NCI-H2081 (cell line): ENCODE measurements at places on chromosomes 2 and 18.

GRCh38 chr2:230790981-230791380, 73.8 kb upstream of the ITM2C start:
- DNase-seq, result no peak

- DNase-seq, result peak; percentile 57
Observed at GRCh38 chr2:190069936-190070696, 7.6 kb upstream of the MSTN start.

DNA sequence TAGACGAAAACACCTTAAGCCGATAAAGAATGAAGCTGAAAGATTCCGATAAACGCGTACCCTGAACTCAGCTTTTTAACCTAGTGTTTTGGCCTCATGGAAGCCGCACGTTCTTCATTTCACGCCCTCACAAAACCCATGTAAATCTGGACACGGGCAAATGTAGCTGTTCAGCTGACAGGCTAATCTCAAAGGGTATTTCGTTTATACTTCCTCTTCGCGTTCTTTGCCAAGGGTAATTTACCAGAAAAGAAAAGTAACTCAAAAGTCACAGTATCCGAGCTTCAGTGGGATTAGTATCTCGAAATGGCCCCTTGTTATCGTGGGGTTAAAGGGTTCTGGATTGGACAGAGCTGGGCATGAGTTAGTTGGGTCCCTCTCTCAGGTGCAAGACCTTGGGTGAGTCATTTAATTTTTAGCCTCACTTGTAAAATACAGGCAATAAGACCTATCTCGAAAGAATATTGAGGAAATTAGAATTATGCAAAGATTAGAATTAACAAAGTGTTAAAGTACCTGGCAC, 22.0 kb upstream of the STPG4 start:
- DNase-seq, result no peak

DNA sequence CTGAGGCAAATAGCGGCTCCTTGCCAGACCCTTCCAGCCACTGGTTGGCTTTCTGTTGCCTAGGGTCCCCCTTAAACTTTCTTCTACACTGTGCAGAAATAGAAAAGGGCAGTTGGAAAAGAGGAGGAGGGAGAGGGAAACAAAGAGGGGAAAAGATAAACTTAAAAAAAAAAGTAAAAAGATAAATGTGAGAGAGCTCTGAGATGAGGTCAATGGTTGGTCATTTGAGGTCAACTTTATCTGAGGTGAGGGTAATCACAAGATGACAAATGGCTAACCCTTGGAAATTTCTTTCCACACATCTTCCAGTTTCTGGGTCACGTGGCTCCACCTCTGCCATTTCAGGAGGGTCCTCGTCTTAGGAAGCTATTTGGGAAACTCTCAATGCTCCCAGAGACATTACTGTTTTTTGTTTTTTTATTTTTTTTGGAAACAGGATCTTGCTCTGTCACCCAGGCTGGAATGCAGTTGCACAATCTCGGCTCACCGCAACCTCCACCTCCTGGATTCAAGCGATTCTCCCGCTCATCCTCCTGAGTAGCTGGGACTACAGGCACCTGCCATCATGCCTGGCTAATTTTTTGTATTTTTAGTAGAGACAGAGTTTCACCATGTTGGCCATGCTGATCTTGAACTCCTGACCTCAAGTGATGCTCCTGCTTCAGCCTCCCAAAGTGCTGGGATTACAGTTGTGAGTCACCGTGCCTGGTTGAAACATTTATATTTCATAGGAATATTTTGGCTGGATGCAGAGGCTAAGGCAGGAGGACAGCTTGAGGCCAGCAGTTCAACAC, 199.9 kb downstream of the TGIF1 start:
- DNase-seq, result no peak

DNA sequence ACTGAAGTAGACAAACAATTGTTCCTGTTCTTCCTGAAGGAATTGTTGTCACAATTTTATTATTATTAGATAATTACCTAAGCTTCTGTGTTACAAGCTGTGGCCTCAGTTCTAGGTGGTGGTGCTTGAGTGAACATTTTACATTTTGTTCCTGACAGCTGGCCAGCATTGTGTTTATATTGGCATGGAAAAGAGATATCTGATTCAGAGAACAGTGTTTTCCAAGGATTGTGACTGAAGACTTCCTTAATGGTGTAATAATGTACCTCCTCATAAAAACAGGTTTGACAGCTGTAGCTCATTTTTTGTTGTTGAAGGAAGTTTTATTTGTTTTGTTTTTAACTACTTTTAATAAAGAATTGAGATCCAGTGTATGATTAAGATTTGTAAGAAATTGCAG, 95.2 kb downstream of the EPB41L5 start:
- peak; percentile 17 for DNase-seq

- DNase-seq, result no peak
Observed at GRCh38 chr2:197369228-197369932, 58.8 kb upstream of the ANKRD44 start.

DNA sequence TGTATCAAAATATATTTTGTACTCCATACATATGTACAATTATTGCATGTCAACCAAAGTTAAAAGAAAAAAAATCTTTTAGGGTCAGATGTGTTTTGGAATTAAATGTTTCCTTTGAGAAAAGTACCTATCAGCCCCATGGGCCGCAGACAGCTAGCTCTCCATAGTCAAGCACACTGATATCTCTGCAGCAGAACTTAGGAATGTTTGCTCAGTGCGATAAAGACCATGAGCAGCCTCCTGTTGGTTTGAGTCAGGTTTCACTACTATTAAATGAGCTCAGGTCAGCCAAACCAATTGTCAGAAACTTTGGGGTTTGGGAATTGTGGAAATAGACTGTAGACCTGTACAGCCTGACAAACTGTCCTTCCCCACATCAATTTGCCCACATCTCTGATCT, 33.7 kb downstream of the LCT start:
- no peak for DNase-seq

GRCh38 chr2:178949584-178949983, 100.4 kb downstream of the CCDC141 start:
- DNase-seq, result no peak

- no peak for DNase-seq
Observed at GRCh38 chr2:43126817-43127207, 99.6 kb downstream of the ZFP36L2 start.

GRCh38 chr2:54838585-54839035, 115.1 kb downstream of the EML6 start:
- DNase-seq, result peak; percentile 80

DNA sequence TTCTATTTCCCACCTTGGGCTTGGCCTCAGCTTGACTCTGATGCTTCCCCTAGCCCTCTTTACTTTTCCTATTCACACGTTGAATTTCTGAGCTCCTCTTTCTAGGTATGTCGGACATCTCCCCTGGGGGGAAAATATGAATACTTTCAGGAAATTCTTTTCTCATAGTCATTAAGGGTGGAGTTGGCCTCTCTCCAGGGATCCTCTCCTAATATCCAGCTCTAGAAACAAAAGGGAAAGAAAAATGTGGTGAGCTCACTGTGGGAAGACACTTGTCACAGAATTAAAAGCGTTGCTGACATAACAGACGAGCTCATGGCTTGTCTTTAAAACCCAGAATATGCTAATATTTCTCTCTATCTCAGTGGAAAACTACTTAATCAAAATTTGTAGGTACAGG, 132.7 kb upstream of the MEX3C start:
- DNase-seq, result no peak

- peak; percentile 7 for DNase-seq
Observed at GRCh38 chr2:190792956-190793888, 87.4 kb upstream of the GLS start.

- DNase-seq, result no peak
Observed at GRCh38 chr2:174870787-174871186, 106.5 kb upstream of the CHRNA1 start.

GRCh38 chr2:121513597-121514333, 16.9 kb upstream of the RNU4ATAC start:
- no peak for DNase-seq

GRCh38 chr2:106232638-106233349, 38.7 kb upstream of the UXS1 start:
- DNase-seq, result no peak

- no peak for DNase-seq
Observed at GRCh38 chr18:28541276-28541930, 364.5 kb upstream of the CDH2 start.

- DNase-seq, result no peak
Observed at GRCh38 chr2:24474053-24474452, 17.0 kb upstream of the NCOA1 start.

DNA sequence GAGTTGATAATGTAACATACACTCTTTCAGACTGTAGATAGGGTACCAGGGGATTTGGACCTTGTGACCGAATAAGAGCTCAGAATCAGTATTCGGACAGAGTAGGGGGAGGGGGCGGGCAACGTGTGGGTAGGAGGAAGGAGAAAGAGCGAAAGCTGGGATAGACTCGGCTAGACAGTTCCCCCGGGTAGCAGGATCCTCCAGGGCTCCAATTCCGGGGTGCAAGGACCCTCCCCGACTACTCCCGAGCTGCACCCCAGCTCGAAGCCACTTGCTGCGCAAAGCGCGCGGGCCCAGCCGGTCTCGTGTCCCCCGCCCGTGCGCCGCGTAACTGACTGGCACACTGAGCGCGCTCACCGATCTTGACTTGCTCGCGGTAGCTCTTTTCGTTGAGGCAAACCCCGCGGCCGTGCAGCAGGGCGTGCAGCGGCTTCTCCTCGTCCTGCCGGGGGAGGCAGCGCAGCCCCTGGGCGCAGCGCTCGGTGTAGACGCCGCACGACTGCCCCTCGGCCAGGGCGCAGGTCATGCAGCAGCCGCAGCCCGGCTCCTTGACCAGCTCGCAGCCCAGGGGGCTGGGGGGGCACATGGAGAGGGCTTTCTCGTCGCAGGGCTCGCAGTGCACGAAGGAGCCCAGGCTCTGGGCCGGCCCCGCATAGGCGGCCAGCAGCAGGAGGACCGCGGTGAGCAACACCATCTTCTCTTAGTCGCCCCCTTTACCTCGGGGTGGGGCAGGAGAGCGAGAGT, 1.1 kb downstream of the IGFBP5 start:
- DNase-seq, result peak; percentile 66

- no peak for DNase-seq
Observed at GRCh38 chr2:223697892-223698645, 95.9 kb upstream of the SCG2 start.

GRCh38 chr2:161946489-161947107, 127.4 kb downstream of the DPP4 start:
- DNase-seq, result peak; percentile 11

DNA sequence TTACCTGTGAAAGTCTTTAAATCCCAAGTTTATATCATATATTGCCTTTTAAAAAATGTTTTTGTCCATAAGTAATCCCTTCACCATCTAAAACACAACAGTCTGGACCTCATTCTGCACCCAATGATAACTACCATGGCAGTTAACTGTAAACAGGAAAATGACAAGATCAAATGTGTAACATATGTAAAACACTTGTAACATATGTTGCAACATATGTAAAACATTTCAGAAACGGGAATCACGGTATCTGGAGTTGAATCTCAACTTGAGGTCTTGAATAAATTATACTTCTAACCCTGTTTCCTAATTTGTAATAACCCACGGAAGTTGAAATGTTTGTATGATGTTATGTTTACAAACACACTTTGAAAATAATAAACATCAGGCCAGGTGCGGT, 6.2 kb downstream of the LRPPRC start:
- no peak for DNase-seq

DNA sequence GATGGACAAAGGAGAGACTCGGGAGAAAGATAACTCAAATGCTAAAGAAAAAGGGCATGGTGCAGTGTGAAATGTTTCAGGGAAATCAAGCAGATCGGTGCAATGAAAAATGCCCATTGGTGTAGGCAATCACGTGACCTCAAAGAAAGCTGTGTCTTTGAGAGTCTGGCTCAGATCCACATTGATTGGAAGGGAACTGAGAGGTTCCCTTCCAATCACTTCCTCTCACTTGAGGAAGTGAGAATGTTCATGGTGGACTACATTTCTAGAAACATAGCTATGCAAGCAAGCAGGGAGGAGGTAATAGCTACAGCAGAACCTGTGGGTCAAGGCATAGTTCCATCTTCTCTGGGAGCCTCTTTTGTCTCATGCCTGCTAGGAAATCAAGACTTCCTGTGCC, 187.4 kb downstream of the LPIN1 start:
- no peak for DNase-seq

DNA sequence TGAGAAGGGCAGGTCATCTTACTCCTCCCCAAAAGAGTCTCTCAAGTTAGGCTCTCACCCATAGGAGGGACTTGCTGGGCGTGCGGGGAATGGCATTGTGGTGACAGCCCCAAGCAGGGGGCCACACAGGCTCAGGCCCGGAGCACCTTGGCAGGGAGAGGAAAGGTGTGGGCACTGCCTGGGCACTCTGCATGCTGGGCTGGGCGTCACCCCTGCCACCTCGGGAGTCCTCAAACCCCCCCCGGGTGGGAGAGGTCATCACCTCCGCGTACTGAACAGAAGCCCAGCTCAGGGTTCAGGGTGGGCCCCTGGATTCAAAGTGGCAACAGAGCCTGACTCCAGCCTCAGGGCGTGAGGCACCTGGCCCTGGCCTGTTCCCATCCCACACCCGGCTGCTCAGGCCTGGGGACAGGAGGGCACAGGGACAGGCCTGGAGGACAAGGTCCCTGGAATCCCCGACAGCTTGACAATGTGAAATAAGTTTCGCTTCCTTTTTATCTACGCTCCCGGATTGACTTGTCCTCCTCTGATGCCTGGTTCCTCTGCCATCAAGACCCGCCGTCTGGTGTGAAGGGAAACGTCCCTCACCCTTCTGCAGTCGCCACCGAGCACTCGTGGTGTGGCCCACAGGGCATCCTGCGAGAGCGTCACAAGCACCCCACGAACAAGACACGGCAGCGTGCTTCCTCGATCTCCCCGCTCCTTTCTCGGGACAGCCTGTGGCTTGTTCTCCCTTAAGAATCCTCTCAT, 97.8 kb downstream of the HDAC4 start:
- DNase-seq, result no peak

GRCh38 chr2:222711315-222711940, 40.0 kb downstream of the MOGAT1 start:
- DNase-seq, result no peak

- DNase-seq, result no peak
Observed at GRCh38 chr18:8858888-8859511, 153.6 kb downstream of the MTCL1 start.

GRCh38 chr2:176561706-176562105, 292.5 kb downstream of the MTX2 start:
- DNase-seq, result no peak

DNA sequence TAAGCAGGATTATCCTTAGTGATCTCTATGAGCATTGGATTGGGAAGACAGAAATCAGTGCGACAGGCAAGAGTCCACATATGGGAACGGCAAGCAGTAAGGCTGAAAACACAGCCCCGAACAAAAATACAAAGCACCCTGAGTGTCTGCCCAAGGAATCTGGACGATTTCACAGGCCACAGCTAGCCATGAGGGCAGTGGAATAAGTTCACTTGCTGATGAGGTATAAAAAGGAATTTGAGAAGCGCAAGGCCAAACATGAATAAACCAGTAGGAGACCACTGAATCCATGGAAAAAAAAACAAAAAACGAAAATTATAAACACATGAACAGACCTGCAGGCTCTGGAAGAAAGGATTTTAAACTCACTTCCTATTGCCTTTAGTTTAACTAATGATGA, 24.3 kb downstream of the WDSUB1 start:
- DNase-seq, result no peak

GRCh38 chr18:225745-226144, 42.1 kb downstream of the THOC1 start:
- no peak for DNase-seq
